ENCODE measurements at places on chromosomes 13 and 19.
A peak's percentile ranks its signal among the peaks of the same experiment; 100 is the strongest.

DNA sequence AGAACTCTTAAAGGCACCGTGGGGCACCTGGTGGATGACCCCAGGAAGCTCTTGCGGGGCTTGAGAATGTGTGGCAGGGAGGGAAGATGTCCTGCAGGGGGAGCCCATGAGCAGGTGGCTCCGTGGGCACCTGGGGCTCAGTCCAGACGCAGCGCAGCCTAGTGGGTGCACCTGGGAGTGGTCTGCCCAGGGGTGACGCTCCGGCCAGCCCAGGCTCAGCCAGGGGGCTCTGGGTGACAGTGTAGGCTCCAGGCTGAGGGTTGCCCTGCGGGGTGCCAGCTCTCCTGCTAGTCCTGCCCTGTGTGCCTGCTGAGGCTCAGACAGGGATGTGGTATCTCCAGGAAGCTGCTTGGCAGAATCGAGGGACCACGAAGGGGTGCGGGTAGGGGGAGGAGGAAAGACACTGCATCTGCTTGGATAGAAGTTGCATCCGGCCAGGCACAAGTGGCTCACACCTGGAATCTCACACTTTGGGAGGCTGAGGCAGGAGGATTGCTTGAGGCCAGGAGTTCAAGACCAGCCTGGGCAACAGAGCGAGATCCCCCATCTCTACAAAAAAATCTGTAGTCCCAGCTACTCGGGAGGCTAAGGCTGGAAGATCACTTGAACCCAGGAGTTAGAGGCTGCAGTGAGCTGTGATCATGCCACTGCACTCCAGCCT is 15.0 kb upstream of the PGLS start:
- DNase-seq: peak; percentile 41

DNA sequence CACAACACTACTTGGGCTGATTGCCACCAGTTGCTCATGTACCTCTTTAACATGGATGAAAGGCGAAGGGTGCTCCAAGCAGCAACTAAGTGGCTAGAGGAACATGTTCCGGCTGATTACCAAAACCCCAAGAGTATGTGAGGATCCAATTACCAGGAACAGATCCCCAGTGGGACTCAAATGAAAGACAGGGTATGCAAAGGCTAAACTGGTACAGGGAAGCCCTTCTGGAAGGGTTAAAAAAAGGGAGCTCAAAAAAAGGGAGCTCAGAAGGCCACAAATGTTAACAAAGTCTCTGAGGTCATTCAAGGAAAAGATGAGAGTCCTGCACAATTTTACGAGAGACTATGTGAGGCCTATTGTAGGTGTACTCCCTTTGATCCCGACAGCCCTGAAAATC is 604.7 kb downstream of the UQCRFS1 start:
- no peak for DNase-seq

- DNase-seq: no peak
Measured at GRCh38 chr19:47720669-47721422, 7.6 kb downstream of the EHD2 start.

- DNase-seq: no peak
Measured at GRCh38 chr19:19185853-19186740, 5.9 kb downstream of the BORCS8 start.

DNA sequence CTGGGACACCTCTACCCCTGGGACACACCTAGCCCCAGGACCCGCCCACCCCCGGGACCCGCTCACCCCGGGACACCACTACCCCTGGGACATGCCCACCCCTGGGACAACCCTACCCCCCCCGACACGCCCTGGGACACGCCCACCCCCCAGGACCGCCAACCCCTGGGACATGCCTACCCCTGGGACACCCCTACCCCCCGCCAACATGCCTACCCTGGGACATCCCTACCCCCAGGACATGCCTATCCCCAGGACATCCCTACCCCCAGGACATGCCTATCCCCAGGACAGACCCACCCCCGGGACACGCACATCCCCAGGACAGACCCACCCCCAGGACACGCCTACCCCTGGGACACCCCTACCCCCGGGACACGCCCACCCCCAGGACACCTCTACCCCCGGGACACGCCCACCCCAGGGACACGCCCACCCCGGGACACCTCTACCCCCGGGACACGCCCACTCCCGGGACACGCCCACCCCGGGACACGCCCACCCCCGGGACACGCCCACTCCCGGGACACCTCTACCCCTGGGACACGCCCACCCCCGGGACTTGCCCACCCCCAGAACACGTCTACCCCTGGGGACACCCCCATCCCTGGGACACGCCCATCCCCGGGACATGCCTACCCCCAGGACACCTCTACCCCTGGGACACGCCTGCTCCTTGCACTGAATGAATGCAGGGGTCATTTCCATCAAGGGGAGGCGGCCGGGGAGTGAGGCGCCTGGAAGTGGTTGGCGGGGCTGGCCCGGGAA is 32.3 kb downstream of the ADPRHL1 start:
- DNase-seq: no peak

- no peak for DNase-seq
Measured at GRCh38 chr19:29702161-29702962, 12.7 kb downstream of the C19orf12 start.

- no peak for DNase-seq
Measured at GRCh38 chr19:57280962-57281400, 696 bp downstream of the ZNF460 start.

DNA sequence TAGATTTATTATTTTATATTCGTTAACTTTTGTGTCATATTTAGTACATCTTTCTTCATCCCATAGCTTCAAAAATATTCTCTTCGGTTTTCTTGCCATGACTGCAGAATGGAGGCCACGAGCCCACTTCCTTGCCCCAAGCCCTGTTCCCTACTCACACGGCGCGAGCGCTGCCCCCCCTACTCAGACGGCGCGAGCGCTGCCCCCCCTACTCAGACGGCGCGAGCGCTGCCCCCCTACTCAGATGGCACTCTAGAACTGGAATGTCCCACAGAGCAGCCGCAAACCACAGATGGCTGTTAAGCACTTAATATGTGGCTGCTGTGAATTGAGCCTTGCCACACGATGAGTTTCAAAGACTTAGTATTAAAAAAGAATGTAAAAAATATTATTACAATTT is 102.2 kb upstream of the PEG3 start:
- no peak for DNase-seq

GRCh38 chr13:21032656-21033055 is 28.7 kb downstream of the LATS2 start:
- DNase-seq: no peak

DNA sequence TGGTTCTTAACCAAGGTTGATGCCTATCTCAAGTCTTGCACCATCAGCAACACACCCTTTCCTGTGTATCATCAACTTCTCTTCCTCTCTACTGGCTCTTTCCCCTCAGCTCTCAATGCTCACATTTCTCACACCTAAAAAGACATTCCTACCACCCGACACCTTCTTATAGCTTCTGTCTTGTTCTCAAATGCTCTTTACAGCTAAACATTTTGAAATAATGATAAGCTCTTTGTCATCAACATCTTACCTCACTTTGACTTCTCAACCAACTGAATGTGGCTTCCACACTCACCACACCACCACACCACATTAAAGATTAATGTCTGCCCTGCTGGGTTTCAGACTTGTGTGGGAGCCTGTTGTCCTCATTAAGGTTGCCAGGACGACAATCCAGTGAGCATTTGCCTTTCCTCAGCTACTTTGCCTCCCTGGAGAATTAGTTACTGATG is 67.8 kb downstream of the RXFP2 start:
- no peak for DNase-seq

DNA sequence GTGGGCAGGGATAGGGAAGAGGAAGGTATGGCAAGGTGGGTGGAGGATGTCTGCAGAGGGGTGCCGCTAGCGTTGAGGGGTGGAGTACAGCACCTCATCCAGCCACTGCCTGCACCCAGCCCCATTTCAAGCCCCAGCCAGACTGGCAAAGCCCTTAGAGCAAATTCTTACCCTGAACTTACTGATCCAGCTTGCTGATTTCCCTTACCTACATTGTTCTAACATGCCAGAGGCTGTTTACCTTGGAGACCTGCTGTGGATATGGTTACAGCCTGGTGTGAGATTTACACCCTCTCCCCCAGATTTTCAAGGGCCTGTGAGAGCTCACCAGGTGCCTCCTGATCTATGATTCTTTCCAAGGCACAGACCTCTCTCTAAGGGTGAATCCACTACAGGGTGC is 86.0 kb downstream of the ZNF726 start:
- DNase-seq: no peak

DNA sequence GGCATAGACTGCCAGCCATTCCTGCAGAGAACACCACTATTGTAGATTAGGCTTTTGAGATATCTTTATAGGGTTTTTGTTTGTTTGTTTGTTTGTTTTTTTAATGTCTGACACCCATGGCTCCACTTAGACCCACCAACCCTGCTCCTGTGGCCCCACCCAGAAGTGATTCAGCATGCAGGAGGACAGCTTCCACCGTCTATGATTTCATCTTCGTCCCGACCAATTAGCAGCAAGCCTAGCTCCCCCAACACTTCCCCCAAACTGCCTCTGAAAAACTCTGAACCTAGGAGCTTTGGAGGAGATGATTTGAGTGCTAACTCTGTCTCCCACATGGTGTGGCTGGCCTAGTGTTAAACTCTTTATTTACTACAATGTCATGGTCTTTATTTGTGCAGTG is 108.3 kb upstream of the RXFP2 start:
- no peak for DNase-seq

- DNase-seq: no peak
Measured at GRCh38 chr19:29623726-29624488, 17.8 kb downstream of the POP4 start.

- no peak for DNase-seq
Measured at GRCh38 chr19:28224441-28224840, 988.5 kb downstream of the UQCRFS1 start.

- DNase-seq: no peak
Measured at GRCh38 chr13:19152403-19152802, 29.2 kb downstream of the TUBA3C start.

DNA sequence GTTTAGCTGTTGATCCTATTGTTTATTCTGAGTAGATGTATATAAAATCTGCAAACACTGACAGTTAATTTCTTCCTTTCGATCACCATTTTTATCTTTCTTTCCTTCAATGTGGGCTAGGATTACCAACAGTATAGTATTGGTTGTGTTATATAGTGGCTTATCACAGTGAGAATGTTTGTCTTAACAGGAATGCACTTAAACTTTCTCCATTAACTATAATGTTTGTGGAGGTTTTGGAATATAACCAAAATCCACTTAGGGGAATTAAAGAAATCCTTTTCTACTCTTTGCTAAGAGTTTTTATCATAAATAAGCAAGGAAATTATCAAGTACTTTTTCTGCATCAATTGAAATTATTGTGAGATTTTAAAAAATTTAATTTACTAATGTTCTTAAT is 244.6 kb downstream of the LACC1 start:
- DNase-seq: no peak

GRCh38 chr19:34480971-34481841 is at the start of gene WTIP:
WTIP (plus strand) TSS chr19:34481758; CDS start chr19:34481975, 217 bp downstream.
- no peak for DNase-seq

DNA sequence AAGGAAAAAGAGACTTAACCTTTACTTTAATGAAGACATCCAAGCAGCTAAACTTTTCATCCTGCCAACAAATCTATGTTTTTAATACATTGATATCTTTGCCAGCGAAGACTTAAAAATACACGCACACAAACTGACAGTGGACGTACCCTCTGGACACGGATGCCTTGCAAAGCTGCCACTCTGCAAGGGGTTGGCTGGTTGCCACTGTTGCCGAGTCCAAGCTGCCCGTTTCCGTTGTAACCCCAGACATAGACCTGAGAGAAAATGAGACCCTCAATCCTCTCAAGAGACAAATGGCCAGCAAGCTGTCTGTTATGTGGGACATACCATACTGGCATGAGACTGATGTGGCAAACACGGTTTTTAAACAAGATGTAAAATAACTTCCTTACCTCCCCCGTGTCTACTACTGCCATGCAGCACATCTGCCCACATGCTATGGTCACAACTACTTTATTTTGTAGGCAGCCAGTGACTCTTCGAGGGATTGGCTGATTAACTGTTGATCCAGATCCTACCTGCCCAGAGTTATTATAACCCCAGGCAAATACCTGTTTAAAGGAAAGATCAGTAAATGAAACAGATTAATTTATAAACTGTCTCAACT is 21.2 kb downstream of the RCBTB2 start:
- DNase-seq: no peak

Data from NCI-H1930 (cell line).